ENCODE measurements at places on chromosomes 3 and 15.

- DNase-seq, result no peak
These were observed 64.4 kb downstream of the ATP13A5 start for GRCh38 chr3:193314161-193314560.

DNA sequence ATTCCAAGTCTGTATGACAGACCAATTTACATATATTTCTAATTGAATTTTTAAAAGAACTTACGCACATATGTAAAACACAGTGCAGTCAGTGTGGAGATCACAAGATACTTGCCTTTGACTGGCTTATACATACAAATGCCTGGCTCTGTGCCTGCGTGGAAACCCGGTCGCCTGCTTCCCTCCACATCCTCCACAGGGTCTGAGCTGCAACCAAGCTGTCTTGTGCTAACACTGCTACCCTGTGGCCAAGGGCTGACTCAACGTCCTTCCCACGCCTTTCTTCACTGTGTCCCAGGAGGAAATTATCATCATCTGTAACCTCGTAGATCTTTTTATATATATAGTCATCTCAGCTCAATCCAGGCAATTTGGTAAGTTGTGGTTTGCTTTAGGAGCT, 117.0 kb downstream of the WNT7A start:
- DNase-seq, result no peak

DNA sequence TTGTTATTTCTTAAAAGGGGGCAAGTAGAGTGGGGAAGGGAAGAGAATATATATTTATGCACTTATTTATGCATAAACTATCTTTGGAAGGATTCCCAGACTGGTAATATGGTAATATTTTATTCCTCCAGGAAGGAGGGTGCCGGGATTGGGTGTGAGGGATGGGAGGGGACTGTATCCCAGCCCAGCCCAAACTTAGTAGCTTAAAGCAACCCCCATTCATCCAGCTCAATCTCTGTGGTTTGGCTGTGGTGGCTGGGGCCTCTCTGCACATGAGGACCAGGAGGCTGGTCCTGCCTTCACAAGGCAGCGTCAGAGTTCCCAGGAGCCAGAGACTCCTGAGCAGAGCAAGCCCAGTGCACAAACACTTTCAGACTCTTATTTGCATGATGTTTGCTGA, 48.4 kb downstream of the CCNL1 start:
- no peak for DNase-seq

DNA sequence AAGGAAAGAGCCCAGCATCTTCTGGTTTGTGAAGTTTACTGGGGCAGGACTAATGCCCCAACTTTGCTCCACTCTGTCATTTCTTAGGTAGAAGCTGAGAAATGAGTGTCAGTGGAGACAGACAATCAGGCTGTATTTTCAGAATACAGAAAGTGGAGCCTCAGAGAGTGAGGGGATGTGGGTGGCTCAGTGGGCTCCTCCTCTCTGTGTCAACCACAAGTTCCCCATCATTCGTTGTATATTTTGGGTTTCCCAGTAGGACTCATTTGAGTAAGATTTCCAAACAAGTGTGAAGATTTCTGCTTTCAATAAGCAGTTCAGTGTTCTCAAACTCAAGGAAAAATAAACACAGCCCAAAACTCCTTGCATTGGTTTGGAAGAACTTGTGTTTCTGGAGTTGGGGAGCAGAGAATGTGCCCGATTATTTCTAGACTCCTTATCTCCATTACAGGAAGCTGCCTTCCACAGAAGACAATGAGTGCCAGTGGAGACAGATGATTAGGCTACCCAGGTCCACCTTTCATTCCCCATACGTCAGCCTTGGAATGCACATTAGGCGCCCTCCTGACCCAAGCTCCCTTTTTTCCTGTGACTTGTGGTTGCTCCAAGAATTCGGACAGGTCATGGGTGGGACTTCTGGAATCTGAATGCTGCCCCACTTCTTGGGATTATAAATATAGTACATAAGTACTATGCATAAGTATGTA, 792.1 kb upstream of the LMCD1 start:
- no peak for DNase-seq

DNA sequence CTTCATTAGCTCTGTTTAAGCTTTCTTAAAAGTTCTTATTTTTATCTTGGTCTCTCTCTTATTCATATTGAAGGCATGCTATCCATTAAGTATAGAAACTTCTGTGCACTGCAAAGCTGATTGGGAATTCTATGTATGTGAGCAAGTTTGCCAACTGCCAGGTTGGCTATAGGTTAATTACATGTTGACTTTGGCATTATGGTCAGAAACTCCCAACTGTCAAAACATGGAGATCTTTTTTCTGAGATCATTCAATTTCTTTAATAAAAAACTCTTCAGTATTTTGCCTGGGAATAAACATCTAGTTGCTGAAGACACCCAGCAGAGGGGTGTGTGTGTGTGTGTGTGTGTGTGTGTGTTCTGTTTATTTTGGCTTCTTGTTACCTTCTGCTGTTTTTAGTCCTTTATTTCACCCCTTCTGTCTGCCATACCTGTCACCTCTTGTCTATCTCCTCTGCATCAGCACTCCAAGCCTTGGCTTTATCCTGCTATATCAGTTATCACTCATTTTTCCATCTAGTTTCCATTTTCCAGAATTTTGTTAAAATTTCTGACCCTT, 1.3 kb upstream of the ARL14 start:
- DNase-seq, result no peak

DNA sequence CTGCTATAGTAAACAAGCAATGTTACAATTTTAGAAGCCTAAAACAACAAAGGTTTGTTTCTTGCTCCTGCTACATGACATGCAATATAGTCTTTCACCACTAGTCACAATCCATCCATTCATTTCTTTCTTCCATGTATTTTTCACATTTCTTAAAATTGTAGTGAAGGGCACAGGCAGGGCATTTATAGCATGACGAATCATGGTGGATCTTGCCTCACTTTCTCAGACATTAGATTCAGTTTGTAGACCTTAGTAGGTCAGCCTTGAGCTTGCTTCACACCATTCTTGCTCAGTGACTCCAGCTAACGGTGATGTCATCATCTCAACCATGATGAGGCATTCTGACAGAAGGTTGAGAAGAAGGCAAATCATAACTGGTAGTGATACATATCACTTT, 546.8 kb downstream of the TBL1XR1 start:
- peak; percentile 21 for DNase-seq

GRCh38 chr15:65344214-65344913, 33.4 kb downstream of the IGDCC3 start:
- DNase-seq, result no peak

- peak; percentile 83 for DNase-seq
These were observed 162.4 kb downstream of the GHSR start for GRCh38 chr3:172285844-172286243.

- no peak for DNase-seq
These were observed 541.3 kb upstream of the KCNMB2 start for GRCh38 chr3:177994976-177995375.

GRCh38 chr3:45462522-45463265, 74.3 kb downstream of the LARS2 start:
- DNase-seq, result no peak

DNA sequence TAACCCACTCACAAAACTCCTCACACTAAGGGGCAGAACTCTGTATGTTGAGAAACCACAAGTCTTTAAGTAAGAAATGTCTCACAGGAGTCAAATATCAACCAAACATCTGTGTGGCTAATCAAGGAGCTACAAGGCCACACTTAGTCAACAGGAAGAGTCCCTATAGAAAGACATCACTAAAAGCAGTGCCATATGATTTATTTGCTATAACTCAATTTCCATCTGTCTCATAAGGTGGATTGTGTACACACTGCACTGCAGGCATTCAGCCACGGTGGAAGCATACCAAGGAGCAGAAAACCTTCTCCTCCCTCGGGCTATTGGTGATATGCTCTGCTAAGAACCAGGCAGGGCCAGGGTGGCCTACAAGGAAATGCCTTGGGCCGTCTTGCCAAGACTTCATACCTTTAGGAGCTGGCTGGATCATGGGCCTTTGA, 197.6 kb upstream of the CFAP20DC start:
- no peak for DNase-seq

DNA sequence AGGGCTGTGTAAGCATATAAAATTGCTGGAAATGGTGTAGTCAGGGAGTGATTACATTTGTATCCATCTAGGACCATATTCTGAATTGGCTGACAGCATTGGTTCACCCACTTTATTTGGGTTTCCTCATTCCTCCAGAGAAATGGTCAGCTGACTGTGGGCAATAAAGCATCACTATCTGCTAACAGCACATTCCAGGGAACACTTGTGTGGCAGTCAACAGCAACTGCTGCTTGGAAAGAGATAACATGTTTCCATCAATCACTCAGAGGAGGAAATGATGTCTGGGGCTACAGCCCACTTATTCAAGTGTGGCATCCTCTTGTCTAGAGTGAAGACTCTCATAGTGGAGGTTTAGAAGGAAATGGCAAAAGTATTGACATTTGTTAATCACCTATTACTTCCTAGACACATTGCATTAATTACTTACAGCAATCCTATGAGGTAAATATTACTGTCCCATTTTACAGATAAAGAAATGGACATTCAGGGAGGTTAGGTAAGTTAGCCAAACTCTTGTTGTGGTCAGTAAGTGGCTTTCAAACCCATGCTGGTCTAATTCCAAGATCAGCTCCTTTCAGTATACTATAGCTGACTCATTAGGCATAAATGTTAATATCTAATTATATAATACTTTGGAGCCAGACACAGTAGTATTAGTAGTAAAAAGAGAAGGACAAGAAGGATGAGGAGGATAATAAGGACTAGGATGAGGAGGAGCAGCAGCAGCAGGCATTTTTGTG, 247.8 kb downstream of the ALCAM start:
- DNase-seq, result peak; percentile 18

GRCh38 chr3:181719991-181720680, 8.4 kb downstream of the SOX2 start:
- DNase-seq, result no peak

GRCh38 chr15:52370010-52370409, 74.4 kb upstream of the MYO5C start:
- DNase-seq, result no peak

GRCh38 chr3:126656371-126657134, 1.6 kb upstream of the TXNRD3 start:
- no peak for DNase-seq

- no peak for DNase-seq
These were observed 101.7 kb upstream of the CCDC54 start for GRCh38 chr3:107275511-107275910.

GRCh38 chr3:9349321-9350117, 13.3 kb upstream of the THUMPD3 start:
- DNase-seq, result peak; percentile 88

GRCh38 chr3:21825684-21826083, 74.7 kb upstream of the ZNF385D start:
- no peak for DNase-seq

GRCh38 chr3:72666447-72666755, 181.8 kb downstream of the SHQ1 start:
- no peak for DNase-seq

DNA sequence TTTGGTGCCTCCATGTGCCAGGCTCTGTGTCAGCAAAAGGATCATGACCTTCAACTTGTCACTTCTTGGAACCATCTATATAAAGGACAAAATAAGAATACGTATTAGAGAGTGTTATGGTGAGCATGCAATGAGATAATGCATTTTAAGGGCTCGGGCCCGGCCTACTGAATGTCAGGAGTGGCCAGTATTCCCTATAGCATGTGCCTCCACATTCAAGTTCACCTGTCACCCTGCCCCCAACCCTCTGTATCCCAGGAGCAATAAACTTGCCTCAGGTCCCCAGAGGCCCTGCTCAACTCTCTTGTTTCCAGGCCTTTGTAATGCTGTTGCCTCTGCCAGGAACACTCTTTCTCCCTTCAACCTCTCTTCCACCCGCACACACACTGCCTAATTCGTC, 90.2 kb upstream of the SLC6A11 start:
- no peak for DNase-seq

DNA sequence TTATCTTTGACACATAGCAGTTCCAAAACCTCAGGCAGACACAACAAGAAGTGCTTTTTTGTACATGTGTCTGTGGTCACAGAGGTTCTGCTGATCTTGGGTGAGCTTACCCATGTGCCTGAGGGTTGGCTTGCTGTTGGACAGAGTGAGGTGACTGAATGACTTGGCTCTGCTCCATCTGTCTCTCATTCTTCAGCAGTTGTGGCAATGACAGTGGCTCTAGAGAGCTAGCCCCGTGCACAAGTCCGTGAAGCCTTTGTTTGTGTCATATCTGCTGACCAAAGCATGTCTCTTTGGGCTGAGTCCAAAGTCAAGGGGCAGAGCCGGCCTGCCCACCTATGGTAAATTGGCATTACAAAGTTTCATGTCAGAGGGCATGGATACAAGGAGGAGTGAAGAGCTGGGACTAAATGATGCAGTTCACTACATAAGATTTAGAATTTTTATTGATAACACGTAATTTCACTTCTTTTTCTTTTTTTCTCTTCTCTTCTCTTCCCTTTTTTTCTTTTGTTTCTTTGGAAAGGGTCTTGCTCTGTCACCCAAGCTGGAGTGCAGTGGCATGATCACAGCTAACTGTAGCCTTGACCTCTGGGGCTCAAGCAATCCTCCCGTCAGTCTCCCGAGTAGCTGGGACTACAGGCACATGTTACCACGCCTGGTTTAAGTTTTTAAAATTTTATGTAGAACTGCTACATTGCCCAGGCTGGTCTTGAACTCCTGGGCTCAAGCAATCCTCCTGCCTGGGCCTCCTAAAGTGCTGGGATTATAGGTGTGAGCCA, 77.9 kb downstream of the ITPR1 start:
- no peak for DNase-seq

DNA sequence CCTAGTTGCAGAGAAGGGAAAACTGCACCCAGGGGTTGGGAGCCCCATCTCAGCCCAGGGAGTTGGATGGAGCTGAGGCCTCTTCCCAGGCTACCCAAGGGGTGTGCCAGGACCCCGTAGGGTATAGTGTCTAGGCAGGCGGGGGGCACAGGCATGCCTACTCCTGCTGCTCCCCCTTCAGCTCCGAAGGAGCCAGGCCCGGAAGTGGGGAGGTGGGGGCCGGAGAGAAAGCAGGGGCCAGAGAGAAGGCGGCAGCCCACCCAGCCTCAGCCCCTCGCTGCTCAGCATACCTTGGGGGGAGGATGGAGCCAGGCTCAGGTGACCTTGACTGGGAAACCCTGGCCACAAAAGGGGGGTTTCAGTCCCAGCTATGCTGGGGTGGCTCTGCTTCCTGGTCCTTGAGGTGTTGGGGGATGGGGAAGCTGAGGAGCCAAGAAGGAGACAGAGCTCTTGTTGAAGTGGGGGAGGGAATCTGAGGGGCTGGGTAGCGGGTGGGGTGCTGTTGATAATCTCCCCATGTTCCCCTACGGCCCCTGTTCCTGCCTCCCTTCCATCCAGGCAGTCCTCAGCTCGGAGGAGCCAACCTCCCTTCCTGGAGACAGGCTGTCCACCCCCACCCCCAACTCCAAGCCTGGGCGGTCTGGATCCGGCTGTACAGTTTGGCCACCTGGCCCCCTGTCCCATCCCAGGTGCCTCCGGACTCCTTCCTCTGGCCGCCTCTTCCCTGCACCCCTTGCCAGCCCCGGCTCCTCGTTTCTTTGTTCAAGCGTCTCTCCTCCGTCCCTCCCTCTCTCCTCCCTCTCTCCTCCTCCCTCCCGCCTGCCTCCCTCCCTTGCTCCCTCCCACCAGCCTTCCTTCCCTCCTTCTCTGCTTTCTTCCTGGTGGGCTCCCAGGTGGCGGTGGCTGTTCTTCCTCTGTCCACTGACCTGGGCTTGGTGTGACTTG, 1.7 kb downstream of the SEMA3F start:
- no peak for DNase-seq

GRCh38 chr3:11721479-11721878, 77.8 kb upstream of the VGLL4 start:
- DNase-seq, result peak; percentile 29
